ENCODE measurements at places on chromosomes 2 and 18.

GRCh38 chr2:188456114-188456909 is 164.6 kb downstream of the GULP1 start:
- no peak for DNase-seq

- DNase-seq, result no peak
Observed at GRCh38 chr2:101762451-101763171, 65.1 kb downstream of the MAP4K4 start.

DNA sequence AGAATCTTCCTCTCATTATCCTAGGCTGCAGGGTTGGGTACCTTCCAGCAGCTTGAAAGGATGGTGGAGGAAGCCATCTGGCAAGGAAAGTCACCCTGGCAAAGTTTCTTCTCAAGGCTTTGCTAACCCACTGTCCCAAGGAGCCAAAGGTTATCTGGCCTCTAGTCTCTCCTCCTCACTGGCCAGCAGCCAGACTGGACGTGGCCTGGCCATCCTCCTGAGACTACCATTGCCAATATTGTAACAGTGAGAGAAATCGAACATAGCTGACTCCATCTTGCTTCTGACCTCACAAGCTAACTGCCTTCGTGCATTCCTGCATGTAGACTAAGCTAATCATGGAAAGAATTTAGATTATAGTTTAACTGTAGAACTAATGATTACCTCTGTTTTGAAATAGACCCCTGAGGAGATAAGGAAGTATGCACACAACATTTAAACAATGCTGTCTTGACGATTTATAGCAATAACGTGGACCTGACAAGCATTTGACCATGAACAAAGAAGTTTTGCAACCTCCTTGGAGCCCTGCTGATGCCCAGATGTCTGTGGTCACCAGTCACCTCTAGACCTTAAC is 7.8 kb upstream of the ANXA4 start:
- no peak for DNase-seq

DNA sequence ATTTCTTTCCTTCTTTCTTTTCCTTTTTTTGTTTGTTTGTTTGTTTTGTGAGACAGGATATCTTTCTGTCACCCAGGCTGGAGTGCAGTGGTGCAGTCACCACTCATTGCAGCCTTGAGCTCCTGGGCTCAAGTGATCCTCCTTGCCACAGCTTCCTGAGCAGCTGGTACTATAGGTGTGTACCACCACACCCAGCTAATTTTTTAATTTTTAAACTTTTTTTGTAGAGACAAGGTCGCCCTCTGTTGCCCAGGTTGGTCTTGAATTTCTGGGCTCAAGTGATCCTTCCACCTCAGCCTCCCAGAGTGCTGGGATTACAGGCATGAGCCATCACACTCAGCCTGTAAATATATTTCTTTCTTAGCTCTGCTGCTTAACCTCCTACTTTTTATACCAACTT is 83.4 kb upstream of the CYP20A1 start:
- no peak for DNase-seq

- no peak for DNase-seq
Observed at GRCh38 chr2:204274991-204275390, 270.3 kb upstream of the PARD3B start.

- no peak for DNase-seq
Observed at GRCh38 chr18:59546188-59546587, 151.0 kb downstream of the CCBE1 start.

DNA sequence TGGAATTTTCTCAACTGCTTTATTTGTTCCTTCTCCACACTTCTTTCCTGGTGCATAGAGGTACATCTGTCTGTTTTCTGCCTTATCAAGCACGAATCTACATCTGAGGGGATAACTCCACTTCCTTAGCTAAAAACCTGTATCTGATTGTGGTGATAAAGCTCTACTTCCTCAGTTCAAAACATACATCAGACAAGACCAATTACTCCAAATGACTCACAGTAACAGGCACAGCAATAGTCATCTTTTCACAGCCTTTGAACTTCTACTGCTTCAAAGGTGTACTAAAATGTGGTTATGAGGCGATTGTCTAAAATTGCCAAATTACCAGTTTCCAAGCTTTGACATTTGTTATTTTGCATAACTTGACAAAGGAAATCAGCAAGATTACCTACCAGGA is 803.6 kb upstream of the ZEB2 start:
- no peak for DNase-seq

GRCh38 chr2:147222506-147222905 is 622.3 kb upstream of the ACVR2A start:
- DNase-seq, result no peak

GRCh38 chr2:28926847-28927246 is 32.4 kb downstream of the WDR43 start:
- DNase-seq, result no peak

GRCh38 chr2:175003875-175004729 is 1.1 kb downstream of the CHN1 start:
- DNase-seq, result no peak

- no peak for DNase-seq
Observed at GRCh38 chr18:79477711-79478483, 82.2 kb downstream of the NFATC1 start.

GRCh38 chr2:101520246-101520645 is 45.3 kb upstream of the RFX8 start:
- DNase-seq, result no peak

DNA sequence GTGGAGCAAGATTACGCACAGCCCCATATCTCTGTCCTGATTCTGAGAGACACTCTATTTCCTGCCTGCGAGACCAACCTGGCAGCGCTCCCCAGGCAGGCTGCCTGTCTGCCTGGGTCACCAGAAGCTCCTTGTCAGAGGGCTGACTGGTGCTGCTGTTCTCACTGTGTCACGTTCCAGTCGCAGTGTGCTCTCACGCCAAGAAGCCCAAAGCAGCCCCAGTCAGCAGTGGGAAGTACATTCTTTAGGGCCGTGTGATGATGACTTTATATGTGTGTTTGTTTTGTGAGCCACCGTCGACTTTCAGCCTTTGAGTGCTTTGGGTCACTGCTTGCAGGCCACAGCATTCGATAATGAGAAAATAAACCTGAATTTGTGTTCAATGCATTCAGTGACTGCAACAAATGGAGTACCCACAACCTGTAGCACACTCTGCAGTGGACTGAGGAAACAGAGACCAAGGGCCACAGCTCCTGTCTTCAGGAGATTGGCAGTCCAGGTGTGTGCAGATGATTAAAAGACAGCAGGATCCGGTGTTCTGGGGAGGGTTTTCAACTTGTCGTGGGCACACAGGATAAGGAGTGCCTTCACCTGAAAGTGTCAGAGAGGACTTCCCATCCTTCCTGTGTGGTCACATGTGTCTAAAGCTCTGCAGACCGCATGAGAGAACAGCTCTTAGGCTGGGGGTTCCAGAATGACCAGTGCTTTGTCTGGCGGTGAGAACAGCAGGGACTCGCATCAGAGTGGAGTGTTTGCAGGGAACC is 4.8 kb downstream of the TNFRSF11A start:
- no peak for DNase-seq

DNA sequence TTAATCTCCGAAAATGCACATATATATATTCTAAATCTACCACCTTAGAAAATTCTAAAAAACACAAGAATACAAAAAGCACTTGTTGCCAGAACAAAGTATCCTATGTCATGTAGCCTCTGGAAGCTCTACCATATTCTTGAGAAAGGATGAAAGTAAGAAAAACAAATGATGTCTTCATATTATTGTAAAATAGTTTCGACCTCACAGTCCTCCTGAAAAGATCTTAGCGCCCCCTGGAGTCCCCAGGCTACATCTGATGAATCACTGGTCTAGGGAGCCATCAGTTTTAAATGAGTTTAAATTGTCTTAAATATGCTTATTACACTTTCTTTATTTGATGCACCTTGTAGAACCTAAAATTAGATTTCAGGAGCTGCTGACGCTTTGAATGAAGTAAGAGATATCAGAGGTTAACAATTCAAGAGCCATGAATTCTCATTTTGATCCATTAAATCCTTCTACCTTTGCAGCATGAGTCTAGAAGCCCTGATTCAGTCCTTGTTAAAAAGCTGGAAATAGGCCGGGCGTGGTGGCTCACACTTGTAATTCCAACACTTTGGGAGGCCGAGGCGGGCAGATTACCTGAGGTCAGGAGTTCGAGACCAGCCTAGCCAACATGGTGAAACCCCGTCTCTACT is 138.8 kb downstream of the MCFD2 start:
- peak; percentile 3 for DNase-seq

- no peak for DNase-seq
Observed at GRCh38 chr2:127217470-127218325, 2.4 kb downstream of the CYP27C1 start.

GRCh38 chr2:190964170-190964795 is 49.7 kb downstream of the STAT1 start:
- DNase-seq, result no peak

- no peak for DNase-seq
Observed at GRCh38 chr2:162028511-162028910, 45.5 kb downstream of the DPP4 start.

DNA sequence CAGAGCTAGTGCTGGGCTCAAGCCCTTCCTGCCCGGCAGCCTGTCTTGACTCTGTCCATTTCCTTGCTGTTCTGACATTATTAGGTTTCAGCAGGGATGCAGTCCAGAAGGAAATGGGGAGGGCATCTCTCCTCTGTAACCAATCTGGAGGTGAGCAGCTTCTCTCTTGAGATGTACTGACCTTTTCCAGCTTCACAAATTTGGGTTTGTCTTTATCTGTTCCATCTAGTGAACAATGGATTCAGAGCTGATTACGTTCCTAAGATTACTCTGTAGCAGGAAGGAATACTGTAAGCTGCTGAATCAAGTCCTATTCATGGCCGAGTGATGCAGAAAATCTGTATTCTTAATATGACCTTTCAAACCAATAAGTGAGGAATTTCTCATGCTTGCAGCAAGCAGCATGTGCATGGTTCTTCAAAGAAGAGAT is 11.0 kb downstream of the PLA2R1 start:
- DNase-seq, result no peak

DNA sequence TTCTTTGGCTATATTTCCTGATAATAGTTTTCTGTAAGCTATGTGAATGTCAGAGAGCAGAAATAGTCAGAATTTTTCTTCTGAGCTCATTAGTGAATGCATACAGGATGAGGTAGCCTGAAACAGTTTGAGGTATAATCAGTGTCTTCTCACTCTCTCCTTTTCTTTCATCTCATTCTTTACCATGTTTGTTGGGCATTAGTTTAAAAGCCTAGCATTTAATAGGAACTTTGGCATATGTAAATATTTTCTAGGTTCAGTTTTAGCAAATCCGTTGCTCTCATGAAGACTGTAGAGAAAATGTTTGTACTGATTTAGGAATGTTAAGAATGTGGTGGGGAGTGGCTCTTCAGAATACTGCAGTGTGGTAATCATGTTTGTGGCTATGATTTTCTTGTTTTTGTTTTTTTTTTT is 119.4 kb downstream of the PARD3B start:
- DNase-seq, result no peak

- DNase-seq, result no peak
Observed at GRCh38 chr2:232234922-232235615, 143.5 kb upstream of the ALPP start.

DNA sequence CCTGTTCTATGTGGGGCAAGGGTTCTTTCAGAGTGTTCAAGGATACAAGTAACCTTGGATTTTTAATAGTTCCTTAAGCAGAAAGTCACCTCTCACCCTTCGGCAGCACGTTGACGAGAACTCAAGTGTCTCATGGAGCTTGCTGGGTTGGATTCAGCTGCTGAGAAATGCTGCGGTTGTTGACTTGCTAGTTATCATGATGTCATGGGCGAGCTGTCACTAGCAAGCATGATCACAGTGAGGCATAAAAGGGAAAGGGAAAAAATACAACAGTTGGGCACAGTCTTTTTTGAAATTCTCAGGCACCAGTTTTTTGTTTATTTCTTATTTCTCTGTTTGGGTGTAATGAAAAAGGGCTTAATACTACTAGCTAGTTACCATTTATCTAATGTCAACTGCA is 53.2 kb downstream of the ADCYAP1 start:
- DNase-seq, result no peak

- no peak for DNase-seq
Observed at GRCh38 chr2:50231510-50231909, 800.4 kb downstream of the NRXN1 start.

DNA sequence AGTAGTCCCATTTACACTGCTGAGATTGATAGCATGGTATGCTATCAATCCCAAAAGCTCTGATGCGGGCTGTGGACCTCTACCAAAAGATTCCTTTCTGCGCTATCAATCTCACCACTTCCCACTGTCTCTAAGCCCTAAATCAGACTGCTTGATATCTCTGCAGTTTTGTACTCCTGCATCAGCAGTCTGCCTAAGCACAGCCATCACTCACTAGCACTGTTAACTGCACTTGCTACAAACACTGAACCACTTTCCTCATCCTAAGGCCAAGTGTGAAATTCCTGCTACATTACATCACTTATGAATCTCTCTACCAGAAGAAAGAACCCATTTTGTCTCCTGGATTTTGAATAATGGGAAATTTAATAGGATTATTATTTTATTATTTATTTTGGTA is 237.0 kb downstream of the HNMT start:
- no peak for DNase-seq

DNA sequence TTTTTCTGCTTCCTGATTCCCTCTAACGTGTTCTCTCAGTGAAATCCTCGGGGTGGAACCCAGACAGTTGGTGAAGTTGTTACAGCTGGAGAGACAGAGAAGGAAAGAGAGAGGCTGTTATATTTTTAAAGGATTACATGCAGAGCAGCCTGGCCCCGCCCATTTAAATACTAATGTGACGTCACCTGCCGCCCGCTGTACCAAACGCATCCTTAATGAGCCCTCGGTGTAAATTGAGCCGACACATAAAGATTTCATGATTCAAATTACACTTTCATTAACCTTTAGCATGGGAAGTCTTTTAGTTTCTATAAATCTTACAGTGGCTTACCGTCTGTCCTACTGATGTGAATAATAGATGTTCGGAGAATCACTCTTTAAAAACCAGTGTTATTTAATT is 164.0 kb upstream of the SIX3 start:
- no peak for DNase-seq

DNA sequence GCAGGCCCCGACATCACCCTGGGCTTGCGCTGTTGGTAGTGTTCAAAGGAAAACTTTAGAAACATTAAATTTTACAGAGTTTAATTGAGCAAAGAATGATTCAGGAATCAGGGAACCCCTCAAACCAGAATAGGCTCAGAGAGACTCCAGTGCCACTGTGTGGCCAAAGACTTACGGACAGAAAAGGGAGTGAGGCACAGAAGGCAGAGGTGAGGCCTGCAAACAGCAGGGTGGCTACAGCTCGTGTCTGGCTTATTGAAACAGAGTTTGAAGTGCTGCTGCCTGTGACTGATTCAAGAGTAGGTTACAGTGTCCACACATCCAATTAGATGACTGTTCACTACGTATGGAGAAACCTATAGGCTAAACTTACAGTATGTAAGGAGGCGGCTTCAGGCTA is 2.4 kb upstream of the CTDP1 start:
- no peak for DNase-seq

DNA sequence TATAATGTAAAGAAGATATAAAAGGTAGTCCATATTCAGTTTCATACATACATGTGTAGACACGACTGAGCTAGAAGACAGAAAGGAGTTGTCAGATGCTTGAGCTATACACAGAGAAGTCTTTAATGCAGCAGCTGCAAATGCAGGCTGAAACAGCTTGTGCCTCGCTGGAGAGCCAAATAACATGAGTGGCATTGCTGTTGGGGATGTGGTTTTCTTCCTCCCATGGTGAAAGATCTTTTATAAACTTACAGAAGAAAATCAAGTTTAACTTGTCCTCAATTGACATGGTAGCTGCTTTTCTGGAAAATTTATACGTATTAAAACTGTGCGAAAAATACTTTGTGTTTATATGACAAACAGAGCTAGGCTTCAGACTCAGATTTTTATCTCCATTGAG is 16.4 kb upstream of the IL1R1 start:
- DNase-seq, result no peak
